ENCODE measurements at places on chromosomes 2 and 18.

DNA sequence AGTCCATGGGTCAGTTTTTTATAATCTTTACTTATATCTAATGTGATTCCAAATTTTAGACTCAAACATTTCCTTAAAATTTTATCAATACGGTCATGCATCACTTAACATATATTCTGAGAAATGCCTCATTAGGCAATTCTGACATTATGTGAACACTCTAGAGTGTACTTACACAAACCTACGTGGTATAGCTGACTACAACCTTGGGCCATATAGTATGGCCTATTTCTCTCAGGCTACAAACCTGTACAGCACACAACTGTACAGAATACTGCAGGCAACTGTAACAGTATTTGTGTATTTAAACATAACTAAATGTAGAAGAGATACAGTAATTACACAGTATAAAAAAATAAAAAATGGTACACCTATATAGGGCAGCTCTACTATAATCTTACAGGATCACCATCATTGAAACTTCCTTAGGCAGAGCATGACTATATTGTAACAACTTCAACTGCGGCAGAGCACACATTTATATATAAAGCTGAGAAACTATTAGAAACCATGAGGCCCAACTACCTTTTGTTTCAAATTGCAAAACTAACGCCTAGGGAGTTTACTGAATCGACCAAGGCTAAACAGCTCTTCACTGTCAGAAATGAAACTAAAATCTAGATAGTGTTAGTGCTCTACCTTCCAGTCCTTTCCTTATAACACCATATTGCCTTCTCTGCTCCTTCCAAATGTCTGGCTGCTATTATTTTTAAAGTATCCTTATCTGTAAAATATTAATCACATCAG is 6.9 kb downstream of the YES1 start:
- no peak for DNase-seq

GRCh38 chr2:114812261-114812660 is 369.8 kb downstream of the DPP10 start:
- no peak for DNase-seq

DNA sequence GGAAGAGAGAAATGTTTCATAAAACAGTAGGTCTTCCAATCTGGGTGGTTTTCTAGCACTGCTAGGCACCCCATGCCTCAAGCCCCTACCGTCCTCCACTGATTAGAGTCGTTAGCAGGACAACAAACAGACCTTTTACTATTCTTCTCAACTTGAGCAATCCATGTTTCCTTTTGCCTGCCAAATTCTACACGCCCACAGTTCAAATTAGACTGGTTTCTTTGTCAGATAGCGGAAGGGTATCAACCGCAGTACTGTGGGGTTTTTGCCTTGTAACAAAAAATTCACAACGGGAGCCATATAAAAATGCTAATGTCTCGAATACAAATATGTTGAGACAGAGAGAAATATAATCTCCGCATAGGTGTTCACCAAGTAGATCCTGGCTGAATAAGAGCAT is 59.9 kb downstream of the VIT start:
- DNase-seq = no peak

- DNase-seq = no peak
Measured at GRCh38 chr2:238254095-238254723, 14.4 kb upstream of the HES6 start.

DNA sequence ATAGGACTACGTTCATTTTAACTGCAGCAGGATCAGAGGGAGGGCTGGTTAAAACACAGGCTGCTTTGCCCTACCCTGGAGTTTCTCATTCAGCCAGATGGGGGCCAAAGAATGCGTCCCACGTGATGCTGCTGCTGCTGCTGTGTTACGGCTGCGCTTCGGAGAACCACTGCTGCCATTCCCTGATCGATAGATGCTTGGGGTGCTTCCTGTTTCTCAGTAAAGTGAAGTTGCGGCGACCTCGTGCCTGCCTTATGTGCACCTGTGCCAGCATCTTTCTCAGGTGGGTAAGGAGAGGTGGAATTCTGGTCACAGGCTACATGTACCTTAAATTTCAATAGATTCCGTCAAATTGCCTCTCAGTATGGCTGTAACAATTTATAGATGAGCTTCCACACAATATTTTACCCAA is 24.7 kb upstream of the TOGARAM2 start:
- peak; percentile 28 for DNase-seq

- DNase-seq = no peak
Measured at GRCh38 chr2:68931149-68931711, 21.5 kb downstream of the GKN2 start.

DNA sequence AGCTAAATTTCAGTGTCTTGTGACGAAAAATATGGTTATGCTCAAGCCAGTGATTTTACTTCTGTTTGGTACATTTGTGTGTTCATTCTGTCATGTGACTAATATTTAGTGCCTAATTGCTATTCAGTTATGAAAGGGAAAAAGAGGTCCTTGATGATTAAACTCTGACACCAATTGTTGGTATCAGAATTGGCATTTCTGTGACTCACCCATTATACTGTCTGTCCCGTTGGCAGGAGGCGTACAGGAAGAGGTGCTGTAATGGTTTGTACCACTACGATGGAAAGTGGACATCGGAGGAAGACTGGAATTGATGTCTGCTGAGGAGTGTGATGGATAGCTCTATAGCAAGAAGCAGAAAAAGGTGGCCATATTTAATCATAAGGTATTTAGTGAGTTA is 310.4 kb upstream of the CCDC68 start:
- no peak for DNase-seq

GRCh38 chr2:85263591-85263990 is 64.2 kb downstream of the TGOLN2 start:
- no peak for DNase-seq

DNA sequence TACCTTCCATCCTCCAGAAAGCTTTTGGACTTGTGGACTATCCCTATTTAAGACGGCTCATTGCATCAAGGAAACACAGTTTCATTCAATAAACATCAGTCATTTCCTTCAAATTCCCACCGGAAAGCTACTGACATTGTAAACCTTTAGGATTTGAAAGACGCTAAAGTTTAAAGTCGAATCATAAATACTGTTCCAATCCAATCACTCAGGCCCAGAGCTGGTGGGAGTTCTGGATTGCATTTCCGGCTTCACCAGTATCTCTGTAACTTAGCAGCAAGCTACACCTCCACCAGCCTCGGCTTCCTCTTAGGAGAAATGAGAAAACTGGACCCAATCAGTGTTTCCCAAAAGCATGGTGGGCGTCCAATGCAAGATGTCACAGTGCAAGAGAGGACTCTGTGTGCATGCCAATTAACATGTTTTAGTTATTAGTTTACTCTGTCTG is 1.6 kb downstream of the WDFY1 start:
- no peak for DNase-seq

GRCh38 chr2:144415386-144415785 is 104.5 kb downstream of the ZEB2 start:
- DNase-seq = no peak

DNA sequence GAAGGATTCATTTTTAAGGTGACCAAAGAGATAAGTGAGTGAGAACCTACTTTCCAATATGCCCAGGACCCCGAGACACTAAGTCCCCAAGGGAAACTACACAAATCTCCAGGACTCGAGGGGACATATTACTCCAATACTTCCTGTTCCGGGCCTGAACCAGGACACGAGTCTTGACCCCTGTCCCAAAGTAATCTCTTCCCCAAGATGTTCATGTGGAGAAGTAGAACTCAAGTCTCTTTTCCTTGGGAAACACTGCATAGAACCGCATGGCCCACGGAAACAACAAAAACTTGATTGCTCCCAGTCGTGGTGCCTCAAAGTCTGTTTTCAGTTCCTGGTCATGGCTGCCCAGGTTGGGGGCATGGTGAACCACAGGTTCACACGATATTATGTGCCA is 87.2 kb upstream of the ZEB2 start:
- DNase-seq = no peak

GRCh38 chr2:19669126-19669525 is 232.7 kb downstream of the TTC32 start:
- no peak for DNase-seq

DNA sequence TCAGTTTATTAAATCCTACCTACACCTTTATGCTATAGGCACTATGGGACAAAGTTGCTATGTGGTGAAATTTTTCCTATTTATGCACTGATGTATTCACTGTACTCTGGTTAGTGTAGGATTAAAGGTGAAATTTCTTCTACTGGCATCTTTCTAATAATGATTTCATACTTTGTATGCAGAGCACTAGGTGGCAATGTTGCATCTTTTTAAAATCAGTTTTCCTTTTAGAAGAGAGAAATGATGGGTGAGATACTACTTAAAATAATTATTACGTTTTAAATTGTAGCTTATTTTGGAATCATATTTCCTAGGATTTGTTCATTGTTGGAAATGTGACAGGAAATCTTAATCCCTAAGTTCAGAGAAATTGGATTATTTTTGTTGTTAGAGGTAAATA is 150.9 kb downstream of the CD8B2 start:
- DNase-seq = no peak

DNA sequence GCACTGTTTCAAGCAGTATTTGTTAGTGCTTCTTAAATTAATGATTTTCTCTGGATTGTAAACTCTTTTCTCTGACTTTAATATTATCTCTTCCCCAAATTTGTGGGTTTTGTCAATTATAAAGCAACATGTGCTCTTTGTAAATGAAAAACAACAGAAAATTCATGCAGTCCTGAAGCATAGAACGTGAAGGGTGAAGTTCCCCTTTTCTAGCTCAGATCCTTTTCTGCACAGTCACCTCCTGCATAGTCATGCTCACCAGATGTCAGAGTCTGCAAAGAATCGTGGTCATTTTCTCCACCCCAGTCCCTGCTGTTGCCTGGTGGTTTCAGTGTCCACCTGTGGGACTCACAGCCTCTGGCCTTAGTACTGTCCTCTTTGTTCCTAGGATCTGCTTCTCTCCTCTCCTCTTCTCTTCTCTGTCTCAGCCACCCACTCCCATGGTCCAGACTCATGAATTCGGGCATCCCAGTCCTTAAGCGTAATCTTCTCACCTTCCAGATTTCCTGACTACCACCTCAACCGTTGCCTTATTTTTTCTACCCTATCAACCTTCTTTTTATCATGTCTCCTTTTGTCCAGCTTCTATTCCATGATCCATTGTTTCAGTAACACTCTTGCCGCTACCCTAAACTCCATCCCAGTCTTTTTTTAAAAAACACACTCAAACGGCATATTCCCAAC is 229.1 kb downstream of the RTP5 start:
- DNase-seq = no peak
